ENCODE measurements at places on chromosomes 13 and 19.

DNA sequence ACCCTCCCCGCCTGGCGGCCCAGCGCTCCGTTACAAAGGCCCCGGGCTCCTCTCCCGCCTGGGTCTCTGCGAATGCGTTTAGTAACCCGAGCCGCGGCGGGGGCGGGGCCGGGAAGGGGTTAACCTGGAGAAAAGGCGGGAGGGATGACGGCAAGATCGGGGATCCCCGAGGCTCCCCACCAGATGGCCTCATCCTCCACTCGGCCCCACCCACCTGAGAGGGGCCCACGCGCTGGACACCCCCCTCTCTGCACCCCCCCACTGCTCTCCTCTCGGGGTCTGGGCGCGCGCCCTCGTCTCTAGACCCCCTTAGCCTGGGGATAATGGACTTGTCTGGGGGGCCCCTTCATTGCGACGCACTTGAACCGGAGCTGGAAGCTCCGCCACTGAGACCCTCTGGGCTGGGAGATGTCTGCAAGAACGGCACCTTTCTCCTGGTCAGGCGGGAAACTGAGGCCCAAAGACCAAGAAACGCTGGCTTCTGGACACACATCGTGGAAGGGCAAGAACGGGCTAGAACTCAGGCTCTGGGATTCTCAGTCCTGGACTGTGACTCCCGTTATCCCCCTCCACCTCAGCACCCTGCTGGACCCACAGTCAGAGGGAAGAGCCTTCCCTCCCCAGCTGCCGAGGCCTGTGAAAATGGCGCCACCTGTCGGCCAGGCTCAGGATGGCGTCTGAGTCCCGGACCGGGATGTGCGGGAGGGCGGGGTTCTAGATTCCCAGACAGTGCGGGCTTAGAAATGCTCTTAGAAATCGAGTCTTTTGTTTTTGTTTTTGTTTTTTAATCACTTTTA, 2.9 kb upstream of the LTBP4 start:
- peak; percentile 84 for DNase-seq

DNA sequence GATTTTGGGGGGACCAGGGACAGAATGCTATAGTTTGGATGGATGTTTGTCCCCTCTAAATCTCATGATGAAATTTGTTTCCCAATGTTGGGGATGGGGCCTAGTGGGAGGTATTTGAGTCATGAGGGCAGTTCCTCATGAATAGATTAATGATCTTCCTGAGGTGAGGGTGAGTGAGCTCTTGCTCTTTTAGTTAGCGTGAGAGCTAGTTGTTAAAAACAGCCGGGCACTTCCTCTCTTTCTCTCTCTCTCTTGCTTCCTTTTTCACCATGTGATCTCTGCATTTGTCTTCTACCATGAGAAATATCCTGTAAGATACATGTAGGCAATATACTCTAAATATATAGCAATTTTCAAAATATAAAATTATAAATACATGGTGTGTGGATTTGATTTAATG, 290.8 kb upstream of the PCDH9 start:
- DNase-seq, result no peak

DNA sequence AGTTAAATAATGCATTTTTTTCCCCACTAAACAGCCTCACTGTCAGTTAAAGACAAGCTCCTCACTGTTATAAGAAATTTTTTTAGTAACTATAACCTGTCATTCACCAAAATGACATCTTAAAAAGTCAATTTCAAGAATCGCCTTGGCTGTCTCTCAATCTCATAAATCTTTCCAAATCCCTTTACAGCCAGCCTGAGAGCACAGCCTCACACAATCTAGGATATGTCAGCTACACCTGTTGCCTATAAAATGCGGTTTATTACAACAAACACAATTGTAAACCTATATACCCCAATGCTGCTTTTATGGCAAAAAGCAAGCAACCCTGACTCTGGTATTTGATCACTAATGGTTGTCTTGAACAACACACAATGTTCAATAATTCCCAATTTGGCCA, 29.5 kb upstream of the FNDC3A start:
- no peak for DNase-seq

DNA sequence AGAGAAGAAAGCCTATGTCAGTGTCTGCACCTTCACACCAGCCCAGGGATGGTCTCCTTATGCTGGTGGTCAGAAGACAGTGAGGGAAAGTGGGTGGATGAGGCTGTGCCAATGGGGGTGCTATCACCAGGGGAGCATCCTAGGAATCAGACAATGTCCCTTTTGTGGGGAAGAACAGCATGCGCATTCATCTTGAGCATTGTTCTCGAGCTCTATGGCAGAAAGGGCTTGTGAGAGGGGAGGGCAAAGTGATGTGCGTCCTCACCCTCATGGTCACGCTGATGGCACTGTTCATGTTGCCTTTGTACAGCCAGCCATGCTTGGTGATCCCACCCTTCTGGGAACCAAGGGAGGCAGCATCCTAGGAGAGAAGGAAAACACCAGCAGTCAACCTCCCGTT, 56.1 kb downstream of the DOCK9 start:
- no peak for DNase-seq

DNA sequence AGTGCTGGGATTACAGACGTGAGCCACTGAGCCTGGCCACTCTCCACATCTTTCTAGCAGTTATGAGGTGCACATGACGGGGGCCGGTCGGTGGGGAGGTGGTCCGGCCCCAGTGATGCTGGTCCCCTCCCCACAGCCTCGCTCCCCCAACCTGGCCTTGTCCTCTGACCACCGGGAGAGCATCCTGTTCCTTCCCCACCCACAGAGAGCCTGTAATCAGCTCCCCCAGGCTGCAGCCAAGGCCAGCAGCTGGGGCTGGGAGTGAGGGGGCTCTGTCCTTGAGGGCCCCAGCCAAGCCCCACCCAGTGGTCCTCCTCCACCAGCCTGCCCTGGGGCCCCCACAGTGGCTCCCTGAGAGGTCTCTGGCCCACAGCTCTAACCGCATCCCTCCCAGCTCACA, 3.0 kb upstream of the INSL3 start:
- no peak for DNase-seq

DNA sequence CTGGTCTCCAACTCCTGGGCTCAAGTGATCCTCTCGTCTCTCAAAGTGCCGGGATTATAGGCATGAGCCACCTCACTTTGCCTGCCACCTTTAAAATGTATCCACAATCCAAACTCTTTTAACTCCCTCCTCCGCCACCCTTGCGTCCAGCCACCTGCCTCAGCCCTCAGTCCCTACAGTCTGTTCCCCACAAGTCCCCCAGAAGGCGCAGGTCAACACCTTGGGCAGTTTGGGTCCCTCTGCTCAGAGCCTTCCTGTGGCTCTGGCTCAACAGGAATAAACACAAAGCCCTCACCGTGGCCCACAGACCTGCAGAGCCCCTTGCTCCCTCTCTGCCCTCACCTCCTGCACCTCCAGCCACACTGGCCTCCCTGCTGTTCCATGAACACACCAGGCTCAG, 7.5 kb upstream of the EMC10 start:
- no peak for DNase-seq

DNA sequence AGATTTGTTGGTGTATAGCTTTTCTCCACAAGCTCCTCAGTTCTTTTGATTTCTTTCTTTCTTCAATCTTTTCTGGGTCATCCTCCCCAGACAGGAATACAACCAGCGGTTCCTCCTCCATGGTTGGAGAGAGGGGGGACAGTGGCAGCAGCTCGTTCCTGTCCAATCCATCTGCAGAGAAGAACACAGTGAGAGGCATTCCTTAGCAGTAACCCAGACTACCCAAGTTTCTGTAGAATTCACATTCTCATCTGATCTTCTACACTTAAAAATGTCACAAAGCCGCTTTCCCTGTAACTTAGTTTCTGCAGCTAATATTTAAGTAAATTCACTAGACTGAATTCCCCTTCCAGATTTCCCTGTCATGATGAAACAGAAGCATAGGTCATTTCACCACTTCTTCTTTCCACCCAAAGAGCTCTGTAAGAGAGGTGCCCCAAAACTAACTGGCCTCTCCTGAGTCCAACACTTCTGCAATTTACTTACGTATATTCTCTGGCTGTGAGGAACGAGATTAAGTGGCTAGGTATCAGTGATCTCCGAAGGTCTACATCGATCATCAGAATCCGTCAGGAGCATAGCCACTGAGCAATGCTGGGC, 171.9 kb downstream of the TBC1D4 start:
- no peak for DNase-seq

DNA sequence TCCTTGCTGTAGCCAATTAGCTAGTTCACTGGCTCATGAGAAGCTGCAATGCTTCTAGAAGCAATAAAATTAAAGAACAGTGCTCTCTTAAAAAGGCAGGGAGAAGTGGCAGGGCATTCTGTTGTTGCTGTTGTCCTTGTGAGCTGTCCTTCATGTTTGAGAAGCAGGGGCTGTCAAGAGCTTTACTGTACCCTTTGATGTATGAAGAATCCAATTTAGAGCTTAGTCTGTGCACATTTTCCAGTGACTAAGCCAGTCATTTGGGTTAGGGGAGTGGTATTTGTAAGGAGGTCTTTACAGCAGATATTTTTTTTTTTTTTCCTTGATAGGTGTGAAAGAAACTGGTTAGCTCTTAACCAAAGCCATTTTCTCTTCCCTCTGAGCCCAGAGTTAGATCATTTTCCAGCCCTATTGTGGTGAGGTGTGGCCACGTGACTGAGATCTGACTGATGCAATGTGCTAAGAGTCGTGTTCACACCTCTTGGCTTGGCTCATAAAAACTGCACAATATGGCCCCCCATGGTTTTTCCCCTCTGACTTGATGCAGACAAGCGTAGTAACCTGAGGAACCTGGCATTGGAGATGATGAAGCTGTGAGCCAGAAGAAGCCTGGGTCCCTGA, 309.6 kb upstream of the TMTC4 start:
- DNase-seq, result no peak

DNA sequence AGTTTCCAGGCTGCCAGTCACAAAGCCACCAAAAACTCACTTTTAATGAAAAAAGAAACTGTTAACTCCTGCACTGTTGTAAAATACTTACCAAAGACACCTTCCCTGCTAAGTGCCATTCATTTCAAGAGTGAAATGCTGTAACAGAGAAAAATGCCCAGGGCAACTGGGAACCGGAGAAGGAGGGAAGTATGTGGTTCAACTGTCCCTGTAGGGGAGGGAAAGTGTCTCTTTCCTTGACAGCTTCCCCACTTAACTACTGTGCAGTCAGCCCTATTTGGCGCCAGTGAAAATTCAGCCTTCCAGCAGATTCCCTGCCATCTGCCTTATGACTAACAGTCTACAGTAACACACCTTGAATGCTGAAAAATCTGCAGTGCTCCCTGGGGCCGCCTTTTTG, 789.0 kb downstream of the DIAPH3 start:
- no peak for DNase-seq

- no peak for DNase-seq
Measured at GRCh38 chr13:113915012-113915763, 51.3 kb upstream of the GAS6 start.

DNA sequence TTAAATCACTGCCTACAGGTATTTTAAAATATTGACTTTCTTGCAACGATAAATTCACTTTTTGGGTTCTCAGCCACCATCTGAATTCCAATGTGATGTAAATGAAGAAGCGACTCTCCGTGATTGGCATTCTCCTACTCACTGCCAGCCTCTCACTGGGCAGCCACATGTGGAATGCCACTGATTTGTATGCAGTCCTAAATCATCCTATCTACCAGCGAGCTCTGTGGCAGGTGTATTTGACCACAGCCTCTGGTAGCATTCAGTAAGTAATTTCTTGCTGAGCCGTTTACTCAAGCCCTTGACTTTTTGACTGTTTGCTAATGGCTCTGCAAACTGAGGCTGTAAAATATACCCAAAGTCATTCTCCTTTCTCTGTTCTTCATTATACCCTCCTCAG, 559.0 kb upstream of the SLC10A2 start:
- no peak for DNase-seq

DNA sequence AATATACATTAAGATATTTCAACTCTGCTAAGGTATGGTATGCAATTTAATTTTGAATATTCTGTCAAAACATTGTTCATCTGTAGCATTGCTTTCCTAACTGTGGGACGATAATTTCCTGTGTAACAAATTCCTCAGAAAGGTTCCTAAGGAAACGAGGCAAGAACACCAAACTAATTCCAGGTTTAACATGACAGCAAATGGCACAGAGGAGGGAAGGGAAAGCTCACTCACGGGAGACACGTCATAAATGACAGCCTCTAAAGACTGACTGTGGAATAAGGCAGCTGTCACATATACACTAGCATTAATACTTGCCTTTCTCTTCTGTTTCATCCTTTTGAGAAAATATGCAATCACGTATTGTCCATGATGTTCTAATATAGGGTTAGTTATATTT, 380.6 kb downstream of the LIG4 start:
- no peak for DNase-seq

- no peak for DNase-seq
Measured at GRCh38 chr13:87235621-87236020, 435.6 kb upstream of the SLITRK5 start.

DNA sequence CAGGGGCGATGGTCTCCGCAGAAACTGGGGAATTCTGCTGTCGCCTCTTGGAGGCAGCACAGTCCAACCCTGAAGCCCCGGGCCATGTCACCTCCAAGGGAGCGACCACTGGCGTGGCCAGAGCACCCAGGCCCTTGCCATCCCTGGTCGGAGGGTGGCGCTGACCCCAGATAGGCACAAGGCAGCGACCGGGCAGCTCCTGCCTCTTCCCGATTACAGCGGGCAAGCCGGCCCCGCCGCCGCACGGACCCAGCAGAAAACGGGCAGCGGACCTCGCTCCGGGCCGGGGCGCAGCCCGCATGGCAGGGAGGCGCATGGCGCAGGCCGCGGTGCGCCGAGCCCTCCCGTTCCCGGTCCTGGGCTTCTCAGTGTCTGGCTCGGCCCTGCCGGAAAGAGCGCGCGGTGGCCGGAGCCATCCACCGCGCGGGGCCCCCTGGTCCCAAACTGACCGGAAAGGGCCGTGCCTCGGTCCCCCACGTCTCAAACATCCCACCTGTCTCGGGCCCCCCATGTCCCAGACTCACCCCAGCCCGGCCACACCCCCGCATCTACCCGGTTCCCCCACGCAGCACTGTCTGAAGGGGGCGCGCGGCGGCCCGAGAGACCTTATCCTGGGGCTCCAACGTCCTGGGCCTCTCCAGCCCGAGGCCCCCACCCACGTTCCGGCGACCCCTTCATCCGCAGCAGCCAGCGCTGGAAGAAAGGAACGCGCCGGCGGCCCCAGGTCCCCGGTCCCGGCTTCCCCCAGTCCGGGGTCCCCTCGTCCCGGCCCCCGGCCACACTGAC, 727 bp downstream of the CERS1 start:
- DNase-seq, result no peak
